ENCODE measurements at places on chromosomes 12 and 14. TPM values are rescaled to one million over a fixed set of nuclear protein-coding genes. Genes with fewer than 3 reads are reported as not detected.

DNA sequence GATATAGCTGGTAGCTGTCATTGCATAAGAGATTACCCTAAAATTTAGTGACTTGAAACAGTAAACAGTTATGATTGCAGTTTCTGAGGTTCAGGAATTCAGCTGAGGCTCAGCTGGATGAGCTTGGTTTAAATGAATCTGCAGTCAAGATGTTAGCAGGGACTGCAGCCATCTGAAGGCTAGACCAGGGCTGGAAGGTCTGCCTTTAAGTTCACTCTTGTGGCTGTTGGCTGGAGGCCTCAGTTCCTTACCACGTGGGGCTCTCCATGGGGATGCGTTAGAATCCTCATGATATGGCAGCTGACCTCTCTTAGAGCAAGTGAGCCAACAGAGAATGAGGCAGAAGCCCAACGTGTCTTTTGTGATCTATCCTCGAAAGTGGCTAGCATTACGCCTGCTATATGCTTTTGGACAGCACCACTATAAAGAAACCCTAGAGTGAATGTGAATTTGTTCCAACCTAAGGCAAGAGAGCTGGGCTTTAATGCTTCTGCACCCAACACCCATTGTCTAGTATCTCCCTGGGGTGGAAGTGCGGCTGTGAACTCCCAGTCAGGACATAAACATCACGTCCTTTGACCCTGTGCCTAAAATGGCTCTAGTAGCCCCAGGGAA is 26.0 kb downstream of the HSPB8 start:
- DNase-seq = no peak

- DNase-seq = no peak
Measured at GRCh38 chr12:115947696-115948062, 329.8 kb downstream of the MED13L start.

GRCh38 chr14:20417250-20418186 is 4.2 kb upstream of the TEP1 start:
- DNase-seq = no peak

DNA sequence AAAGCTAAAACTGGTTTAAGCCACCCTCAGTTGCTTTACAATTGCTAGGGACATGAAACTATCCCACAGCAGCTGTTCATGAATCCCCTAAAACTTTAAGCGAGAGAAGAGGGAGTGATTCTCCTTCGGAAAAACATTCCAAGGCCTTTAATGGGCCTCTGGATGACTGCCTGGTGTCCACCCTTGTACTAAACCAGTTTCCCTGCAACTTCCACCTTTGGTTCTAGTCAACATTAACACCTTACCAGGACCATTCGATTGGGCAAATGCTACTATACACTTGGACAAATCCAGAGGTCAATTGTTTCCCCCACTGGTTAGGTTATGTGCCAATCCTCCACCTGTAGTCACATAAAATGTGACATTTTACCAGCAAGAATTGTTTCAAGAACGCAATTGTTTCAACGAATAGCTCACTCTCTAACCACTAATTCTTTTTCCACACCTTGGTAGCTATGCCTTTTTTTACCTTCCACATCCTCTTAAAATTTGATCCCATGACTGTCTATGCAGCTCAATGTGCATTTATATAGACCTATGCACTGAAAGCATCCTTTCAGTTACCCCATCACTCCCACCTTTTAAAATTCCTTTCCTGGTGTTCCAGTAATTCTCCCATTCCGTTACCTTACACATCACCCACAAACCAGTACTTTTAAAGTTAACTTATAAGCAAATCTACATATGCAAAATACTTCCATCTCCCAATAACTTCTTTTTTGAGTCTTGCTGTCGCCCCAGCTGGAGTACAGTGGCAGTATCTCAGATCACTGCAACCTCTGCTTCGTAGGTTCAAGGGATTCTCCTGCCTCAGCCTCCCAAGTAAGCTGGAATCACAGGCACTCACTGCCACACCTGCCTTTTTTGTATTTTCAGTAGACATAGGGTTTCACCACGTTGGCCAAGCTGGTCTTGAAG is 3.6 kb downstream of the UBC start:
- peak; percentile 34 for DNase-seq

DNA sequence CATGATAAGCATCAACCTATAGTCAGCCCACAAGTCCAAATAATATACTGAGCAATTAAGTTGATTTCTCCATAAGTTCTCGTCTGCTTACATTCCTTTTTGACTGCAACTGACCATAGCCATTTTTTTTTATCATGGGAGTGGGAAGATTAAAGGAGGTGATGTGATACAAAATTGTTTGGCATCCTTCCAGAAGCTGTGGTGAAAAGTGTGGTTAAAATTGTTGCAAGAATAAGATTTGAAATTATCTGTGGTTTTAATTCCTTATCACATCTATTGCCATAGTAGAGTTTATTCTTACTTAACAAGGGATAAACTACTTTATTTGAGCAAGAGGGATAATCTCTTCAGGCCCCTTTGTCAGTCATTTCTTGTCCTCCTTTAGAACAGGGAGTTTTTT is 50.7 kb downstream of the LIN52 start:
- no peak for DNase-seq

GRCh38 chr14:34175574-34175973 is 224.7 kb upstream of the EGLN3 start:
- no peak for DNase-seq

- DNase-seq = no peak
Measured at GRCh38 chr12:40226705-40227104, 1.9 kb downstream of the LRRK2 start.

- no peak for DNase-seq
Measured at GRCh38 chr12:109741286-109741969, 27.8 kb downstream of the FAM222A start.

DNA sequence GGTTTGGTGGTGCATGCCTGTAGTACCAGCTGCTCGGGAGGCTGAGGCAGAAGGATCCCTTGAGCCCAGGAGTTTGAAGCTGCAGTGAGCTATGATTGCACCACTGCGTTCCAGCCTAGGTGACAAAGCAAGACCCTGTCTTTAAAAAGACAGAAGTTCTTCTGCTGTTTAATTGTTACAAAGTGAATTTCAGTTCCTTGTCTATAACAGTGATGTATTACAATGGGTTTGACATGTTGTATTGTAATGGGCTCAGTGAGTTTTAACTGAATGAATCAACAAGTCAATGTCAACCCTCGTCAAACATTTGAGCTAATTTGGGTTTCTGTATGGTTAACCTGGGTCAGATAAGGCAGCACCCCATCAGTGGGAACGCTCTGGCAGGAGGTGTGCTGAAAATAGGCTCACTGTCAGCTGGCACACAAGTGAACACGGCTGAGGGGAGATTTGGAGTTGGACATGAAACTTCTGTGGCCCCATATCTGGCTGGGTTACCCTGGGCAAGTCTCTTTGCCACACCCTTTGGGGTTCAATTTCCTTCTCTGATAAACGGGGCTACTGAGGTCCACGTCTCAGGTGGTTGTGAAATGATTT is 14.0 kb upstream of the TRPV4 start:
- no peak for DNase-seq

- no peak for DNase-seq
Measured at GRCh38 chr14:73492670-73493069, 1.9 kb downstream of the RIOX1 start.

- DNase-seq = no peak
Measured at GRCh38 chr12:114160445-114160844, 194.3 kb upstream of the RBM19 start.

DNA sequence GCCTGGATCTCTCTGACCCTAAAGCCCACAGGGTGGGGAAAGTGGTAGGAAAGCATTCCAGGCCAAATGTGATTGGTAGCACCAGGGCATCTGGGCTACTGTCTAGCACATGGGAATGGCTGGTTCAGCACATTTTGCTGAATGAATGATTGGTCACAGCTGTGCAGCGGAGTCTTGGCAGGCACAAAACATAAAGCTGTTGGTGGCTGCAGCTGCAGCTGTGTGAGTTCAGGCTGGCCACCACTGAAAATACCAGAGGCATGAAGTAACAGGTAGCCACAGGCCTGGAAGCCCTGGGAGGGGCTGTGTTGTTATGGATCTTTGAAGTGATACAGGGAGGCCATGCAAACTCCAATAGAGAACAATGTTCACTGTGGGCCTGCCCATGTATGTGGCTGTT is 72.7 kb downstream of the MYRFL start:
- DNase-seq = no peak

GRCh38 chr12:88035907-88036289 is 6.7 kb upstream of the C12orf50 start:
- DNase-seq = no peak

- peak; percentile 74 for DNase-seq
Measured at GRCh38 chr12:9869307-9870161, at the start of gene CLEC2B. TSS of gene CLEC2B (minus strand) at chr12:9869354.

DNA sequence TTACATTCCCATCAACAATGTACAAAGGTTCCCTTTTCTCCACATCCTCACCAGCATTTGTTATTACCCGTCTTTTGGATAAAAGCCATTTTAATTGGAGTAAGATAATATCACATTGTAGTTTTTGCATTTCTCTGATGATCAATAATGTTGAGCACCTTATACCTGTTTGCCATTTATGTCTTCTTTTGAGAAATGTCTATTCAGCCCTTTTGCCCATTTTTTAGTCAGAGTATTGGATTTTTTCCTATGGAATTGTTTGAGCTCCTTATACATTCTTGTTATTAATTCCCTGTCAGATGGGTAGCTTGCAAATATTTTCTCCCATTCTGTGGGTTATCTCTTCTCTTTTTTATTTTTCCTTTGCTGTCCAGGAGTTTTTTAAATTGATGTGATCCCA is 10.7 kb upstream of the OR8S1 start:
- DNase-seq = no peak

The LRTM2 gene
- total RNA-seq = not detected

The WNT5B gene
- 0.17 TPM for total RNA-seq

The IL31 gene
- not detected for total RNA-seq

The GAS2L3 gene
- total RNA-seq = 0.64 TPM

The RNASE9 gene
- not detected for total RNA-seq
